ENCODE measurements at places on chromosomes 6 and 20.

DNA sequence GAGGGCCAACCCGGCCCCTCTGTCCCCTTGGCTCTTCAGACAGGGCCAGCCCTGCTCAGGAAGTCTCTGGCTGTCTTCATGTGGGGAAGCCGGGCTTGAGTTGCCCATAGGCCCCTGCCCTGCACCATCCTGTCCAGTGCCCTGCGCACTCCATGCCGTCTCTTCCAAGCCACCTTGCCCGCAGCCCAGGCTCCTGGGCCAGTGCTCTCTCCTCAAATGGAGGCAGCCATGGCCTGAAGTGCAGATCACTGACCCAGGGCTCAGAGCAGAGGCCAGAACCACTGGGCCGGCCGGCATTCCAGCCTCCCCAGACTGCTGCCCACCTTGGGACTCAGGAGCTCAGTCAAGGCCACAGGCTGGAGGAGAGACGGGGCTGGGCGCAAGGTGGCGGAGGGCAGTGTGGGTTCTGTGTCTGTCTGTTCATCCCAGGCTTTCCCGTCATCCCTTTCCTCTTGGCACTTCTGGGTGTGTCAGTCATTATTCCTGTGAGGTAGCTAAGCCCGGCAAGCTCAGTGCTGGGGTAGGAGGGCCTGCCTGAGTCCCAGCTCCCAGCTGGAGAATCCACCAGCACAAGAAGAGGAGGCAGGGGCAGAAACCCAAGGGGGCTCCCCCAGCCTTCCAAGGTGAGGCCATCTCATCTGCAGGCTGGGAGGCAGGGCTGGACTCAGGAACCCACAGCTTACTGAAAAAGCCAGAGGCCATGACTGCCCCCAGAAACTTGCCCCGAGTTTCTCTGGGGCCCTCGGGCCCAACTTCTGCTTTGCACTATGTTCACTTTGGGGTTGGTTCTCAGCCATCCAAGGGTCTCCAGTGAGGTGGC, 22.4 kb downstream of the SDCBP2 start:
- no peak for DNase-seq

GRCh38 chr6:145809785-145810184, 4.8 kb downstream of the FBXO30 start:
- no peak for DNase-seq

DNA sequence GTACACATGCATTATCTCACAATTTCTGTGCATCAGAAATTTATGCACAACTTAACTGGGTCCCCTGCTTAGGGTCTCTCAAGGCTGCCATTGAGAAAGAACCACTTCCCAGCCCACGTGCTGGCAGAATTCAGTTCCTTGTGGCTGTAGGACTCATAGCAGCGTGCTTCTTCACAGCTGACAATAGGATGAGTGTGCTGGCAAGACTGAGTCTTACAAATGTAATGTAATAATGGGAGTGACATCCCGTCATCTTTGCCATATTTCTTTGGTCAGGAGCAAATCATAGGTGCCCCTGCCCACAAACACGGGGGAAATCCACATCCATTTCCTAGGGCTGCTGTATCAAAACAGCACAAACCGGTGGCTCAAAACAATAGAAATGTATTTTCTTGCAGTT, 77.4 kb downstream of the FIG4 start:
- no peak for DNase-seq

DNA sequence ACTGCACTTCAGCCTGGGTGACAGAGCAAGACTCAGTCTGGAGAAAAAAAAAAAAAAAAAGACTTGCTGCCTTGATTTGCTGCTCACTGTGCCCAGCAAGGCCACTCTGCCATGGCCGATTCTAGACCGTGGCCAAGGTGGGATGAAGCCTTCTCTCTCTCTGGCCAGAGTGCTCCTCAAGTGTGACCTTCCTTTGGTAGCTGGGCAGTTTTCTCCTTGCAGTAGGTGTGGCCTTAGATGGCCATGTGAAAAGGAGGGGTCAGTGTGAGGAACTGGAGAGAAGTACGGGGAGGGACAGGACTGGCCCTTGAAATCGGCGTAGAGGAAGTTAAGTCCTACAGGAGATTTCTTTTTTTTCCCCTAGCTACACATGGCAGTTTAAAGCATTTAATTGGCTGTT, 272.0 kb downstream of the ARID1B start:
- no peak for DNase-seq

DNA sequence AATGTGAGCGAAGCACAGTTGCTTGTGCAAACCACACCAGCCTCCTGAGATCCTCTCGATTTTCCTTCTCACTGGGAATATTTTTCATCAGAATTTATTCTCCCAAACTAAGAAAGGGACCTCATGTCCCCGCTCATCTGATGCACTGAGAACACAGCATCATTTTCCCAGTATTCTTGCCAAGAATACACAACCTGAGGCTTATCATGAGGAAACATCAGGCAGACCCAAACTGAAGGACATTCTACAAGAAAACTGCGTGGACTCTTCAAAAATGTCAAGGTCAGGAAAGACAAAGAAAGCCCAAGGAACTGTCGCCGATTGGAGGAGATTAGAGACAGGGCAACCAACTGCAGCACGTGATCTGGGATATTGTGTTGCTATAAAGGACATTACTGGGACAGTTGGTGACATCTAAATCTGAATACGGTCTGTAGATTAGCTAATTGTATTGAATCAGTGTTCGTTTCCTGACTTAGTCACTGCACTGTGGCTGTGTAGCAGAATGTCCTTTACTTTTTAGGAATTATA, 72.3 kb downstream of the SNX5 start:
- DNase-seq: no peak

DNA sequence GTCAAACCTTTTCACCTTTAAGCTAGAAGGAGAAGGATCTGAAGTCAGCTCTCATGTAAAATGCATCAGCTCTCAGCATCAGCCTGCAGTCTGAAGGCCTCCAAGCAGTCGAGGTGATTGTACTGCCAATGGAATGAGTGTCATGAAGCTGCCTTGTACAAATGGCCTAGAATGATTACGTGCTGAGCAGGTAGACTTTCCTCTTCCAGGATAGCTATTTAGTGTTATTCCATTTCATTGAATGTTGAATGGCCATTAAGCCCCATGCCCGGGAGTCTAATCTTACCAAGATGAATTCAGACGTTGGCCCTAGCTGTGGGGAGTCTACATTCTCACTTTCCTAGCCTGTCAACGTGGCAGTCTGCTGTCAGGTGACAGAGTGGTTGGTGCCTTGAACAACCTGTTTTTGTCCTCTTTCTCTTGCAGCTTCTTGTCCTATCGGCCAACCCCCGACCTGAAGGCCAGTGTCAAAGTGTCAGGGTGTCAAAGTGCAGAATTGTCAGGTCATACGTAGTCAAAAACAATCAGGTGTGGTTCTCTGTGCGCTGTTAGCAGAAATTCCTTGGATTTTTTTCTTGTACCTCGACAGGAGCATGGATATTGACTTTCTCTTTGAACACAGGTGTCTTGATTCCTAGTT, 95.2 kb upstream of the TIAM2 start:
- DNase-seq: no peak

DNA sequence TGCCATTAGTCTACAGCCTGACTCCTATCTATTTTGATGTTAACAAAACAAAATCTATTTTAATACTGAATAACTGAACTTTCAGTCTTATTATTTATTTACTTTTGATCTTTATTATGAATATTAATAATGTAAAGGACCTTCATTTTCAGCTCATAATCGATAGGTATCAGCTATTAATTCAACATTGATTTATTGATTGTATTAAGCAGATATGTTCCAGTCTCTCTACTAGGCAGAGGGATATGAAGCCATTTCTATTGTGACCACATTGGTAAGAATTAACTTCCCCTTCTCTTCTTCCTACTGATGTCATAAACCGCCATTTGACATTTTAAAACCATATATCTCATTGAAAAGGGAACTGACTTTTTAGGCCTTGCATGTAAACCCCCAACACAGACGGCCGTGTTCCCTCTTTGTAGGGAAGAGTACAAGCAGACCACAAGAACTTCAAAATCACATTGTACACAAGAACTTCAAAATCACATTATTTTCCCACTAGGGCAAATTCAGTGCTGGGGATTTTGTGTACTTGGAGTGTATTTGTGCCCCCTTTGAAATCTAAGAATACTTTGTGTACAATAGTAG, 69.5 kb upstream of the FABP7 start:
- no peak for DNase-seq

DNA sequence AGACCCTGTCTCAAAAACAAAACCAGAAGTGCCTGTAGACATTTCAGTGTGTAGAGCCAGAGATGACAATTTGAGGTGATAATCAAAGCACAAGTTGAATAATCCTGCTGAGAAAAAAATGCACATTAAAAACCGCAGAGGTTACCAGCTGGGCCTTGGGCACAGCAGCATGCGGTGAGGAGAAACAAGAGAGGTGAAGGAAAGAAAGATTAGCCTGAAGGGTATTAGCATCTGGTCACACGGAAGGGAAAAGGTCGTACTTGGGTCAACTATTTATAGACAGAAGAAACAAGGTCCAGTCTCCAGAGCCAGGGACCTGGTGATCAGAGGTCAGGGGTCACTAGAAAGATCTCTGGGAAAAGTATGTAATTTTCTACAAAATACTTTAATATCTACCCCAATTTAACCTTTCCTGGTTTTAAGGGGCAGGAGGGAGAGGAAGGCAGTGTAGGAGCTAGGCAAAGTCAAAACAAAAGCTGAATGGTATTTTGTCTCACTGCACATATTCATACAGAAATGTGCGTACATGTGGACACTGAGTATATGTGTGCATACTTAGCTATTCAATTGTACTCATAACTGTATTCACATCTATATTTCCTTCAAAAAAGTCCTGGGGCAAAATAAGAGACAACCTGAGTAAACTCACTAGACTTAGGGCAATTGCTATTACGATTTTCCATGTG, 10.1 kb downstream of the MAP7 start:
- DNase-seq: no peak

DNA sequence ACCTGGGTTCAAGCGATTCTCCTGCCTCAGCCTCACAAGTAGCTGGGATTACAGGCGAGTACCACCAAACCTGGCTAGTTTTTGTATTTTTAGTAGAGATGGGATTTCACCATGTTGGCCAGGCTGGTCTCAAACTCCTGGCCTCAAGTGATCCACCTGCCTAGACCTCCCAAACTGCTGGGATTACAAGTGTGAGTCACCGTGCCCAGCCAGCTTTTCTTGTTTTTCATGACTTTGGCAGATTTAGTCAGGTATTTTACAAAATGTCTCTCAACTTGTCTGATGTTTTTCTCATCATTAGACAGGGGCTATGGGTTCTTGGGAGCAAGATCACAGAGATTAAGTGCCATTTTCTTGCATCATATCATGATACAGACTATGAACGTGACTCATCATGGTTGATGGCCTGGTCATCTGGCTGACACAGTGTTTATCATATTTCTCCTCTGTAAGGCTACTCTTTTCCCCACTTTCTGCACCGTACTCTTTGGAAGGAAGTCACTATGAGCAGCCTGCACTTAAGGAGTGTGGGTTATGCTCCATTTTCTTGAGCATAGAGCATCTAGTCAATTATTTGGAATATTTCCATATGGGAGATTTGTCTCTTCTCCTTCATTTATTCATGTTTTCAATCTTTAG, 67.8 kb downstream of the RNF182 start:
- DNase-seq: no peak

Measured in stimulated activated CD4-positive, alpha-beta T cell treated with anti-CD3 and anti-CD28 coated beads, Interleukin-12 subunit alpha, Interleukin-12 subunit beta, amount 100 ng/mL, for 24 hours (primary cell).